ENCODE measurements at places on chromosomes 5 and 9.
A peak's percentile ranks its signal among the peaks of the same experiment; 100 is the strongest.

- DNase-seq, result no peak
Observed at GRCh38 chr5:173454736-173455598, 126.8 kb upstream of the STC2 start.

DNA sequence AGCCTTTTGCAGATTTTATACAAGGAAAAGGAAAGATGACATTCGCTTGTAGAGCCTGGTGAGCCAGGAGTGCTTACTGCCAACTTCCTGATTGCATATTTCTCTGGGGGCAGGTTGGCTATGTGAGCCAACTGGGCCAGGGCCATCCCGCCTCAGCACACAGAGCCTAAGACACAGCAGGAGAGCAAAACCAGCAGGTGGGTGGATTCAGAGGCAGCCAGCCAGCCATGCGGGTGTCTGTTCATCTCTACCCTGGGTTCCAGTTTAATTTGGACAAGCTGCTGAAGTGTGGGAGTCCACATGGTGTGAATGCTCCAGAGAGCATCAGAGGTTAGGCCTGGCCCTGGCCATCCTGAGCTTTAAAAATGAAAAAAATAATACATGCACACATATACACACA is 291.4 kb downstream of the ARHGEF28 start:
- DNase-seq, result peak; percentile 40

DNA sequence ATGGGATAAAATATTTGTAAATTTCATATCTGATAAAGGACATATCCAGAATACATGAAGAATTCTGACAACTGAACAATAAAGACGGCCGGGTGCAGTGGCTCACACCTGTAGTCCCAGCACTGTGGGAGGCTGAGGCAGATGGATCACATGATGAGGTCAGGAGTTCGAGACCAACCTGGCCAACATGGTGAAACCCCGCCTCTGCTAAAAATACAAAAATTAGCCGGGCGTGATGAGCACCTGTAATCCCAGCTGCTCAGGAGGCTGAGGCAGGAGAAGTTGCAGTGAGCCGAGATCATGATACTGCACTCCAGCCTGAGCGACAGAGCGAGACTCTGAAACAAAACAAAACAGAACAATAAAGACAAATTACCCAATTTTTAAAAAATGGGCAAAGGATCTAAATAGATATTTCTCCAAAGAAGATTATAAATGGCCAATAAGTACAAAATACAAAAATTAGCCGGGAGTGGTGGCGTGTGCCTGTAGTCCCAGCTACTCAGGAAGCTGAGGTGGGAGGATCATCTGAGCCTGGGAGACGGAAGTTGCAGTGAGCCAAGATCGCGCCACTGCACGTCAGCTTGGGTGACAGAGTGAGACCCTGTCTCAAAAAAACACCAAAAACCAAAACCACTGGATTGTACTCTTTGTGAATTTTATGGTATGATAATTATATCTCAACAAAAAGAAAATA is 9.6 kb upstream of the NSD1 start:
- DNase-seq, result no peak

DNA sequence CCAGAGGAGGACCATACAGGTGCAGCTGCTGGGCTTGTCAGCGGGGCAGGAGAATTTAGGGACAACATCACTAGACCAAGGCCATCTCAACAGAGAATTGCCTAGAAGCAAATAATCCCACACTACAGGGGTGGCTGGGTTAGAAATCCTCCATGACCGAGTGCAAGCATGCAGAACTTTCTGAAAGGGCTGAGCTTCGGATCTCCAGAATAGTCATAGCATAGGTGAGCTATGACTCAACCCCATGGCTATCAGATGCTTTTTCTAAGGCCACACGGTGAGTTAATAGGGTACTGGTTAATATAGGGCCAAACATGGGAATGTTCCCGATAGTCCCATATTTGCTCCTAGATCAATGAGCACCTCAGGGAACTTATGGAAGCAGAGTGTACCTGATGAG is 4.2 kb downstream of the KCNIP1 start:
- no peak for DNase-seq

GRCh38 chr5:180784497-180785097 is 18.0 kb downstream of the MGAT1 start:
- peak; percentile 78 for DNase-seq

All from iPS-NIHi11 (cell line).